ENCODE measurements at places on chromosomes 12 and 14.
A peak's percentile ranks its signal among the peaks of the same experiment; 100 is the strongest.

GRCh38 chr14:32657081-32657480, 281.6 kb upstream of the NPAS3 start:
- no peak for DNase-seq

- no peak for DNase-seq
These were observed 513.8 kb upstream of the CCDC196 start for GRCh38 chr14:65972346-65972870.

DNA sequence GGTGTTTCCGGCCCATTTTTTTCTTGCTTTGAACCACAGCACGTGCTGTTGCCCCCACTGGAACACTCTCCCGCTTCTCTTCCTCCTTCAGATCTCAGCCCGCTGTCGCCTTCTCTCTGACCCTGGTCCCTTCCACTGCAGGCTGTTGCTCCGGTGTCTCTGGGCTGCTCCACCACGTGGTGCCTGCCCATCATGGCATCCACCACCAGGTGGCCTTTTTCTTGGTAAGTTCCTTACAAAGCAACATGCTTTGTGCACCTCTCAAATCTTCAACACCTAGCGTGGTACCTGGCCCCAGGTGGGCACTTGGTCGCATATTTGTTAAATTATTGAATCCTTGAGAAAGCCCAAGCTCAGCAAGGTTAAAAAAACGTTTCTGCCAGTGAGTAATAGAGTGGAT, 19.1 kb downstream of the TUNAR start:
- no peak for DNase-seq

DNA sequence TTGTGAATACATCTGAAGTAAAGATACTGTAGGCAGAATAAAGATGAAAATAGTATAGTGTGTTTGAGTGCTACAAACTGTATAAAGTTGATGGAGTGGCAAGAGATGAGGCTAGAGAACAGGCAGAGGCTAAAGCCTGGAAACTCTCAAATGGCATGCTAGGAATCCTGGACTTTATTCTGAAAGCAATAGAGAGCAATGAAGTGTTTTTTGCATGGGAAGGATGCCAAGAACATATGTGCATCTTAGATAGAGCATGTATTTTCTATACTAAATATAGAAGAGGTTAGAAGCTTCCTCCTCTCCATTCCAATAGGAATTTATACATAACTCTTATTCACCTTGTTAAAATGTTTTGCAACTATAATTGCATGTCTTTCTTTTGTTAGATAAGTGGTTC, 86.3 kb upstream of the TMTC2 start:
- no peak for DNase-seq

DNA sequence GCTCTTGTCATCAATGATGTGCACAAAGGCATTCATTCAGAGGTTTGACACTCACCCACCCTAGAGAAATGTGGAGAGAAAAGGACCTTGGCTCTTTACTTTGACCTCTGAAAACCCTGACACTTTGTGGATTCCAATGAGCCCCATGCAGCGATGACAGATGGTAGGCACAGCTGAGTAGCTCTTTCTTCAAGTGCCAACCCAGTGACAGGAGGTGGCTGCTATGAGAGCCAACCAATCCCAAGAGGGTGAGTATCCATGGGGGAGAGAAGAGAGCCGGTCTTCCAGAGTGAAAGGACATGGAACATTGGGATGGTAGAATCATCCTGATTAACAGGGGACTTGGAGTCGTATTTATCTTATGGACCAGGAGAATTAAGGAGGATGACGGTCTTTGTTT, 17.8 kb downstream of the SLC8A3 start:
- no peak for DNase-seq

- no peak for DNase-seq
These were observed 89.5 kb downstream of the RFLNA start for GRCh38 chr12:124384299-124384894.

GRCh38 chr14:34843011-34843554, 32.1 kb downstream of the BAZ1A start:
- DNase-seq: peak; percentile 43

DNA sequence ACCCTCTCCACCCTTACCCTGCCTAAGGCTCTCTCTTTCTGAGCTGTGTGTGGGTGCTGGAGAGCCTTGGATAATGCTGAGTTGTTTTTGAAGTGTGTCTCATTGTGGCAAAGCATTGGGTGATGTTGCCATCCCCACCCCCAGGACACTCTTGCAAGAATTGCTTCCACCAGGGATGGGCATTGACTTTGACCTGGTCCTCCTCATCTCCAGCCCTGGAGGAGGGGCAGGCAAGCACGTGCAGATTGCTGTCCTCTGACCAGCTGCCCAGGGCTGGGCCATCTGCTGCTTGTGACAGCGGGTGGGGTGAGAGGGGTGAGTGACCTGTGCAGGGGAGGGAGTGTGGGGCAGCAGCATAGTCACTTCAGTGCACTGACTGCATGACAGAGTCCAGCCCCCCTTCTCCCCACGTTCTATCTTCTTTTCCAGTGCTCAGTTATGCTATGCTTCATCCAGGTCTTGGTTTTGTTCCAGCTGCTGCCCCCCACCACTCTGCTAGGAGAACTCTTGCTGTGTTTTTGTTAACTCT, 26.2 kb downstream of the SUSD6 start:
- no peak for DNase-seq

- no peak for DNase-seq
These were observed 8.1 kb upstream of the RIC8B start for GRCh38 chr12:106766393-106766826.

DNA sequence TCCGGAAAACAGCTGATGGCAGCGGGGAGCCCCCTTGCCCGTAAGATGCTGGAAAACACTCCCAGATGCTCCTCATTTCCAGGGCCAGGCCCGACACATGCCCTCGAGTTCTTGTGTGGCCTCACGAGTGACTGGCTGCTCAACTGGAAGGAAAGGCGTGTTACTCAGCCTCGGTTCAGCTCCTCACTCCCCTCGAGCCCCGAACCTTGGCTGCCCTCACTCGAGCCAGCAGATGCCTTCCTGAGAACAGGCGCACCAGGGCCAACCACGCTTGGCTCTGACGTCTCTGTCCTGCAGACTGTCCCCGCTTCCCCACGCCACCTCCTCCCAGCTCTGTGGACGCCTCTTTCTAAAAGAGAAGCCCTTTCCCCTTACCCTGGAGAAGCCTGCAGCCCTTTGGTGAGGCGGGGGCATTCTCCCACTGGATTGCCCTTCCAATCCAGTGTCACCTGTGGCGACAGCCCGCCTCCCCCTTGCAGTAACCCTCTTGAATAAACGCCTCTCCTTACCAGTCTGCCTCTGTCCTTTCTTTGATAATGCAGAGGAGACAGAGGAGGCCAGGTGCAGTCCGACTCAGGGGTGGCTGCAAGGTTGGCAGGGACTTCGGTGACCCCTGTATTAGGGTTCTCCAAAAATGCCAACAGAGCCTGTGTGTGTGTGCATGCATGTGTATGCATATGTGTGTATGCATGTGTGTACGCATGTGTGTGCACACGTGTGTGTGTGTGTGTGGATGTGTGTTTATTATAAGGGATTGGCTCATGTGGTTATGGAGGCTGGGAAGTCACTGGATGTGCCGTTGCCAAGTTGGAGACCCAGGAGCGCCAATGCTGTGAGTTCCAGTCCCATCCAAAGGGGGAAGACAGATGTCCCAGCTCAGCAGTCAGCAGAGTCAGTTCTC, 166.3 kb downstream of the KIF26A start:
- DNase-seq: no peak

DNA sequence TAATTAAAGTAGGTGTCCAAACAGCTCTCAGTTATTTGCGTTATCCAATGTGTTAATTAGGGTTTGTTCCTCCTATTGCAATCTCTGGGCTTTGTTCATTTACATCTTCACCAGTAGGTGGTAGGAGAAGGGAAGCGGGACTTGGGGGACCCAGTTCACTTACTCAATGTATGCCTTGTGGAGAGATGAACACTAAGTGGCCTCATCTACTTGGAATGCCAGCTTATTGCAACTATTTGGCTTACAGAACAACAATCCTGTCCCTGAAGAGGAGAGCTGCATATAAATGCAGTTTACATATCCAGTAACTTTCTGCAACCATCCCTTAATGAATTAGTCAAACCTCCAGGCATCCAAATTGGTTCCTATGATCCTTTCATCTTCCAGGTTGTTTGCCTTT, 417.1 kb upstream of the CCDC196 start:
- DNase-seq: no peak

DNA sequence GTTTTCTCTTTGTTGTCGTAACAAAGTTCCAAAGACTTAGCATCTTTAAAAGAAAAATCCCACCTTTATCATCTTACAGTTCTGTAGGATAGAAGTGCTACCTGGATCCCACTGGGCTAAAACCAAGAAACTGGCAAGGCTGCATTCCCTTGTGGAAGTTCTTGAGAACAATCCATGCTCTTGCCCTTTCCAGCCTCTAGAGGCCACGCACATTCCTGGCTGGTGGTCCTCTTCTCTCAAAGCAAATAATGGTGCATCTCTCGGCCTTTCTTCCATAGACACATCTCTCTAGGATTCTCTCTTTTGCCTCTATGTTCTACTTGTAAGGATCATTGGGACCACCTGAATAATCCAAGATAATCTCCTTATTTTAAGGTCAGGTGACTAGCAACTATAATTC, 8.2 kb upstream of the PAWR start:
- no peak for DNase-seq

GRCh38 chr12:29041621-29042020, 107.5 kb upstream of the FAR2 start:
- peak; percentile 16 for DNase-seq

GRCh38 chr12:99250091-99250490, 397.5 kb upstream of the GARIN6 start:
- DNase-seq: no peak

DNA sequence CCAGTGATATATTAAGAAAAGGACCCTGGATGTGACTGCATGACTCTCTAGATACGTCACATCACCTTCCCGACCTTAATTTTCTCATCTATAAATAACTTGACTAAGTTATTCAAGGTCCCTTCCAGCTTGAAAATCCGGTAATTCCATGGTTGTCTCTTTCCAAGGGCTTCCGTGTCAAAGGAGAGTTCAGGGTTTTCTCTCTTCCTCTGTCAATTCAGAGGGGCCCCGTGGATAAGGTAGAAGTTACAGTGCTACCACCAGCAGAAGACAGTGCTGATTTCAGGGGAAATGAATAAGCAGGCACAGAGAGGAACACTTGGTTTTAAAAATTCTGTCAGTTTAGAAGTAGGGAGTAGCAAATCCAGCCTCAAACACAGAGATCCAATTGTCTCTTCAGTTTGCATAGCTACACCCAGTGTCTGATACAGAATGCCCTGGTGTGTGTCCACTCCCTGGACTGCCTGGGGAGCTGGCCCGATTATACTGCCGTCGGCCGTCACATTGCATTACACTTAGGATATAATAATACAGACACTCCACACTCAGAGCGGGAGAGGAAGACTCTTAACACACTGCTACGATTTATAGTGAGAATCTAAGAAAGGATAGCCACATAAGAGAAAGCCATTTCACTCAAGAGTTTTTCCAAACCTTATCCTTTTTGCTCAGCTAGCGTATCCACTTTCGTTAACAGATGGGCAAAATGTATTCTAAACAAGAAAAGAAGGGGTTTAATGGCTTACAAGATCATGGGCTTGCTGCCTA, 54.7 kb upstream of the GTF2A1 start:
- DNase-seq: no peak

DNA sequence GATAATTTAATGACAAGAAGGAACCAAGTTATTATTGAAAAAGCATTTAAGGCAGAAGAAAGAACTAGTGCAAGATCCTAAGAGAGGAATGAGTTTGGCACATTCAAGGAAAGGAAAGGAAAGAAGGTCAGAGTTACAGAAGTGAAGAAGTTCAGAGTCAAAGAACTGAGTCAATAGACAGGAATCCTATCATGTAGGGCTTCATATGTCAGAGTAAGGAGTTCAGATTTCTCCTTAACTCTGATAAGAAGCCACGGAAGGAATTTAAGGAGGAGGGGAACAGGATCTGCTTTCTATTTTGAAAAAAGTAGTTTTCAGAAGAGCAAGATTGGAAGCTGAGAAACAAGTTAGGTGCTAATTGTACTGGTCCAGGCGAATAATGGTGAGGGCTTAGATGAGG, 223.1 kb upstream of the FOXN3 start:
- DNase-seq: no peak

- no peak for DNase-seq
These were observed 181.7 kb downstream of the ADAMTS20 start for GRCh38 chr12:43370263-43370662.

GRCh38 chr12:25713264-25713663, 160.2 kb upstream of the LMNTD1 start:
- no peak for DNase-seq

- DNase-seq: no peak
These were observed 1970.2 kb upstream of the FLRT2 start for GRCh38 chr14:83559721-83560120.

DNA sequence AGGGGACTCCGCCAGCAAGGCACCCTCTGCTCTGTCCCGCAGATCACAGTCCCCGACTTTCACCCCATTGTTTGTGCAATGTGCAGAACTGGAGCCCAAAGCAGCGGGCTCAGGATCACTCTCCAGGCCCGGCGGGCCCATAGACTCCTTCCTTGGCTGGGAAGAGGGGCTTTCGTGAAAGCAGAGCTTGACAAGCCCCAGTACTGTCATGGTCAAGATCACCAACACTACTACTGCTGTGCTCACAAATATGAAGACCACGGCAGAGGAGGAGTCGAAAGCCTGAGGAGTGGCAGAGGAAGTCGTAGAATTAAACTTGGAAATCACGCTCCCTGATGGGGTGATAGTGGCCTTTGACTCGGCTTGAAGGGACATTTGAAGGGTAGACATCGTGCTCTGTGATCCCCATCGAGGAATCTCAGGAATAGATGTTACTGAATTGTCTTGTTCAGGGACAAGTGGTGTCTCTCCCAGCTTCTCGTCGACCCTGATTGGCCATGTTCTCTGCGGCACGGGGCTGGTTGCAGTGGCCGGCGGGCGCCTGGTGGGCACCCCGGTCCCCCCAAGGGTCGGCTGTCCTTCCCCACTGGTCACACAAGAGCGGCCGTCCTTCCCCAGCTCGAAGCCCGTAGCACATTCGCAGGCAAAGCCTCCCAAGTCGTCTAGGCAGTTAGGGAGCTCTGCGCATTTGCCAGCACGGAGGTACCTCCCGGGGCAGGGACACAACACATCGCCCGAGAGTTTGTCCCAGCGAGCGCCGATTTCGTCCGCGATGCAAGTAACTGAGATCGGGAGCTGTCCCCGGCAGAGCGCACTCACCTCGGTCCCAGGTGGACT, 1.1 kb downstream of the CLEC14A start:
- peak; percentile 26 for DNase-seq
